ENCODE measurements at places on chromosomes 3 and 15.

DNA sequence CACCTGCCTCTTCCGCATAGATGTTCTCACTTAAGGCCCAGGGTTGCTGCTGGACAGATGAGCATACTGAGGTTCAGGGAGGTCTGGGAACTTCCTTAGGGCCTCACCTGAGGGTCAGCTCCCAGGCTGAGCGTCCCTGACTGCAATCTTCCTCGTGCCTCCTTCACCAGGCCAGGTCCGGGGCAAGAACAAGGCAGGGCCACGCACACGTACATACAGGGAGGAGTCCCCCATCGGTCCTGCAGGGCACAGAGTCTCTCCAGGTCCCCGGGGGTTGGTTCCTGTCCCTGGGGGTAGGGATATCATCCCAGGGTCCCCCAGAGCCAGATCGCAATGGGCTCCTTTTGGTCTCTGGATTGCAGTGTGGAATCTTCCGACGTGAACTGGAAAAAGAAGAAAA lies 130.1 kb downstream of the LRRK1 start:
- DNase-seq: no peak

- DNase-seq: peak; percentile 32
Measured at GRCh38 chr3:17841190-17841828, 98.9 kb upstream of the TBC1D5 start.

- DNase-seq: no peak
Measured at GRCh38 chr15:42727750-42728381, 9.1 kb downstream of the CDAN1 start.

DNA sequence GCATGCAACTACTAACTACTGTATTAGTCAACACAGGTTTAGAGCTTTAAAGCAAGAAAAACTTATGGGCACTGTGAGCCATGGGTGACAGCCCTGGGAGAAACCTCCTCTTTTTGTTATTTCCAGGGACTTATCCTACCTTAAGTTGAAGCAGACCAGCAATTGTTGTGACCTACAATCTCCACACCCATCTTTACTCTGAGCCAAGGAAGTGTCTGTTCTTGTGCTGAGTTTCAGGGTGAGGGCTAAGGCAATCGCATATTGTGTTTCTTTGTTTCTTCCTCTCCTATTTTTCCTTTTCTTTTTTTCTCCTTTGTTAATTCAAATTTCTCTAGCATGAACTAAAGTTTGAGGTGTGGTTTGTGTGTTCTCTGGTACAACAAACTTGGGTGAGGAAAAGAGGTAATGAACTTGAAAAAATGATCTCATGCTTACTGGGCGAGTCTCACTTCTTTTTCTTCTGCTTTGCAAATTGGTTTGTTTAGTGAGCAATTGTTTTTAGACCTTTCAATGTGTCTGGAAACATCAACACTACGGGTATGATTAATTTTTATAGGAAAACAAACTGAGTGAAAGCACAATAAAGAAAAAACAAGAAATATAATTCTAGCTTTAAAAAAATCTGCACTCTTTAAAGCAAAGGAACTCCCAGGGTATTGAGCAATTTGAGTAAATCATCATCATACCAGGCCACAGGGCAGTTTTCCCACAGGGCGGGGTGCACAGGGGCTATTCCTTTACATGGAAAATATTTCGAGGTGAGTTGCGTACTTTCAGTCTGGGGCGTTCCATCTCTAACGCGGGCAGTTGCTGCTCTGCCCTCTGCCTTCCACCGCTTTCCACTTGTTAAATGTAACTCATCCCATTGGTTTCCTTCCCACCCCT lies 2.7 kb downstream of the UPK1B start:
- DNase-seq: no peak

GRCh38 chr15:78155355-78155939 lies 6.3 kb downstream of the IDH3A start:
- DNase-seq: no peak

GRCh38 chr3:127103080-127103479 lies 89.9 kb upstream of the PRR23E start:
- no peak for DNase-seq

DNA sequence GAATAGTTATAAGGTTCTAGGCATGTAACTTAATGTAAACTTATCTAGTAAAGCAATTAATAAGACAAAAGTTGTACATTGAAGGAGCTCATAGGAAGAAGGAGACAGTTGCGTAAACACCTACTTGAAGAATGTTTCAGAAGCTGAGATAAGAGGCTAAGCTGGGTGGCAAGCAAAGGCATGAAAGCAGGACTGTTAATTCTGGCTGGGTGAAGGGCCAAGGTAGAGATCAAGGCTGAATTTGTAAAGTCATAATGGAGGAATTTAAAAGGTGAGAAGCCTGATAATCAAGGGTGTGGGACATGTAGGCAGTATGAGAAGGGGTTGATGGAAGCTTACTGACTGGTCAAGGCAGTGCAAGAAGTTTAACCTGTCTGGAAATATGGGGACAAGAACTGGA lies 80.4 kb upstream of the TGFBR2 start:
- no peak for DNase-seq

DNA sequence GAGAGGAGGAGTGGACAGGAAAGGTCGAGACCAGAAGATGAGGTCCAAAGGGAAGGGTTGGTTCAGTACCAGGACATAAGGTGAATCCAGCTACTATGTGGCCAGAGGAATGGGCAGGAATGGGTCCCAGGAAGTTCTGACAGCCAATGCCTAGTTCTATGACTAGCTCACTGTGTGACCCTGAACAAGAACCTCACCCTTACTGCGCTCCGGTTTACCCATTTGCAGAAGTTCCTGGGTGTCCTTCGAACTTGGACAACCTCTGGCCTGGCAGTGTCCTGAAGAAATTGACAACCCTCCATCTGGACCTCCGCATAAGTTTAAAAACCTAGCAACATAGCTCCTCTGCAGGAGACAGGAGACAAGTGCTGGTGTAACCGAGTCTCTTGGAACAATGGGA lies 12.2 kb upstream of the PSTPIP1 start:
- no peak for DNase-seq

DNA sequence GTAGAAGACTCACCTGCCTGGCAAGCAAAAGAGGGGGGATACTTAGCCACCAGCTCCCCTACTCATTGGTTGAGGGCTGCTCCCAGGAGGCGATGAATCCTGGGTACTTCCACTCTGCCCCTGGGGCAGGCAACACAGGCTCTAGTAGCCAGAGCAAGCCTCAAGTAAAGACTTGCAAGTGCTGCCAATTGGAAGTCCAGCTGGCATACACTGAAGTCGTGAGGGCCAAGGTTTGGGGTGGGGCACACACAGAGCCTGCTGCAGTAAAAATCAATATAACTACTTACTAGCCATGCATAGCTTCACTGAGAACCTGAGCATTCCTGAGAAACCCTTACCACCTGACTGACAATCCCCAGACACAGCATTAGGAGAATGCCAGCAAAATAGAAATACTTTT lies 123.0 kb upstream of the EIF1B start:
- no peak for DNase-seq

GRCh38 chr15:49864251-49864650 lies 243.4 kb downstream of the DTWD1 start:
- DNase-seq: no peak

GRCh38 chr3:38205472-38205805 lies 40.1 kb downstream of the OXSR1 start:
- DNase-seq: no peak

DNA sequence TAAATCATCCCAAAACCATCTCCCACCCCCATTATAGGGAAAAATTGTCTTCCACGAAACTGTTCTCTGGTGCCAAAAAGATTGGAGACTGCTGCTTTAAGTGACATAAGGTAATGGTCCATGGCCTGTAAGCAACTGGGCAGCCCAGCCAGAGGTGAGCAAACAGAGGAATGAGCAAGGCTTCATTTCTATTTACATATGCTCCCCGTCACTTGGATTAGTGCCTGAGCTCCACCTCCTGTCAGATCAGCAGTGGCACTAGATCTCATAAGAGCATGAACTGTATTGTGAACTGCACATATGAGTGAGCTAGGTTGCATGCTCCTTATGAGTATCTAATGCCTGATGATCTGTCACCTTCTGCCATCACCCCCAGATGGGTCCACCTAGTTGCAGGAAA lies 1159.8 kb upstream of the ALCAM start:
- DNase-seq: no peak

DNA sequence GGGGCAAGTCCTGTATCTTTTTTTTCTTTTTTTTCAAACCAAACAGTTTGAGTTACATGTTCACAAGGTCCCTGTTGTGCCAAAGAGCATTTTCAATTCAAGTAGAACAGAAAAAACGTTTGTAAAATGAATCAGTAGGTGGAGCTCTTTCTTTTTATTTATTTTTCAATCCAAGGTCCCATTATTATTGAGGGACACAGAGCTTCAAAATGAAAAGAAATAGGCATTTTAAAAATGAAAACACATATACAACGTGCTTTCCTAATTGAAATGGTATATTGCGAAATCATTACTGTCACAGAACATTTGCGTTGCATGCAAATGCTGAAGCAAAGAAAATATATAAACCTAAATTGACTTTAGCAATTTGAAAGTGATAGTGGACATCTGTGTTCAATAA lies 711.0 kb downstream of the MECOM start:
- peak; percentile 0 for DNase-seq

- no peak for DNase-seq
Measured at GRCh38 chr3:98213276-98213675, 46.8 kb downstream of the OR5H15 start.

DNA sequence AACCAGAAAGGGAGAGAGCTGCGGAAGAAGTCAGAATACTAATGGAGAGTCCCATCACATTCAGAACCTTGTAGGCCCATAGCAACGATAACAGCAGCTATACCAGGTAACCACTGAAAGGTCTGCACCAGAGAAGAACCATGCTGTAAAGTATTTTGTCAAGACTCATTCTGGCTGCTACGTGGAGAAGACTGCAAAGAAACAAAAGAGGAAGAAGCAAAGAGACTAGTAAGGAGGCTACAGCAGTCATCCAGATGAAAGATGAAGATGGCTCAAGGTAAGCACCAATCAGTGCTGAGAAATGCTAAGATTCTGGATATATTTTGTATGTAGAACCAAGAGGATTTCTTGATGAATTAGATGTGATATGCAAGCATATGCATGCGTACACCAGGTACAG lies 39.6 kb downstream of the ACAP2 start:
- no peak for DNase-seq

DNA sequence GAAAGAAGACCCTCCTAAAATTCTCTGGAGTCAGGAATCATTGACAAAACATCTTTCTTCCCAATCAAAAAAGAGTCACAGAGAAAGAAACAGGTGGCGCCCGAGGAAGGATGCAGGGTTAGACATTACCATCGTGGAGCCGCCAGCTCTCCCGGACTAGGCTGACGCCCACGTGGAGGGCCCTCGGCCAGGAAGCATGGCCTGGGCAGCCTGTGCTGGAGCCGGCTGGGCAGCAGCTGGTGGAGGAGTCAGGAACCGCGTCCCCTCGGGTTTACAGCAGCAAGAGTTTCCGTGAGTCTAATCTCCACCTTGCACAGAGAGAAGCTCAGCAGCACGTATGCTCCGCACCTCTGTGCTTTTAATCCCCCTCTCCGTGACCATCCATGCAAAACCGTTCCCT lies 533.7 kb upstream of the ATP11B start:
- no peak for DNase-seq

DNA sequence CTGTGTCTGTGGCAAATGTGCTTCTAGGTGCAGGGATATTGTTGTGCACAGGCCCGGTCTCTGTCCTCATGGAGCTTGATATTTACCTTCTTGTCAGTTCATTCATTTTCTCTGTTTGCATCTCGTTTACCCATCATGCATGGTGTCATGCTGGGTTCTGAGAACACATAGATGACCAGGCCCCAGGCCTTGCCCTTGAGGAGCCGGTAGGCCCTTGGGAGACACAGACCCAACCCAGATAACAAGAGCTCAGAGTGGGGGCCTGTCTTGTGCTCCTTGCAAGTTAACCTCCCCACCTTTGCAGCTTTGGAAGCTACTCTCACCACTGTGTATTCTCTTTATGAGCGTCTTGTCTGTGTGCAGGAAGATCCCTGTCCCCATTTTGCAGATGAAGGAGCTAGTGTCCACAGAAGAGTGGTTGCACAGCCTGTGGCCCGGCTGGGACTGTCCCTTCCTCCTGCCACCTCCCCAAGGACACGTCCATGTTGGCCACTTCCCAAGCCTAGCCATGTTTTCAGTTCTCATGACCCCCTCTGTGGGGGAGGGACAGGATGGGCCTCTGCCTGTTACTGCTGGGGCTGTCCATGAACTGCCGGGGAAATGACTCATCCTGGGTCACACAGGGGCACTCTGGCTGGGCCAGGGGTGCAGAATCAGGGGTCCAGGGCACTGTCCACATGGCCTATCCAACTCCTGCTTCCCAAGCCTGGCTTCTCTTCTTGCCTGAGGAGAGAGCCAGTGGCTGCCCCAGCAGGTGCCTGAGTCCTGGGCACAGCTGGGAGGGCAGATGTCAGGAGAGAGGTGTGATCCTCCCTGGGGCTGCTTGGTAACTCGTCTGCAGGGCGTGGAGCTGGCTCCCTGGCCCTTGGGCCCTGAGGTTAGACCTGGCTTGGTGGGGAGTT lies 3.4 kb downstream of the SNX33 start:
- no peak for DNase-seq

DNA sequence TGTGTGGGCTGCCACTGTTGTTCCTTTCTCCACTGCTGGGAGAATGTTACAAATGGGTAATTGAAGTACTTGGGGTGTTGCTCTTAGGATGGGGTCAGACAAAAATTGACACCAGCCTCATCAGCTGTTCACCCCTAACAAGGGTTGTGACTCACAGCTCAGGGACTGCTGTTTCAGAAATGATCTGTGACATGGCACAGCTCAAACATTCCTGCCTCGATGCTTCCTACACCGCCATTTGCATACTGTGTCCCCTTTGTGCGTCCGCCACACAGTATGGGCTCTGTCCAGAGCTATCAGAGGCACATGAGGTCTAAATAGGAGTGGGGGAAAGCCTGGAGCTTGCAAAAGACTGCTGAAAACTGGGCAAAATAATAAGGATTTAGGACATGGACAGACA lies 43.9 kb downstream of the CCNL1 start:
- DNase-seq: no peak

GRCh38 chr3:112623717-112624116 lies 17.2 kb downstream of the CCDC80 start:
- no peak for DNase-seq

GRCh38 chr15:84831028-84831427 lies 13.9 kb downstream of the ALPK3 start:
- no peak for DNase-seq

DNA sequence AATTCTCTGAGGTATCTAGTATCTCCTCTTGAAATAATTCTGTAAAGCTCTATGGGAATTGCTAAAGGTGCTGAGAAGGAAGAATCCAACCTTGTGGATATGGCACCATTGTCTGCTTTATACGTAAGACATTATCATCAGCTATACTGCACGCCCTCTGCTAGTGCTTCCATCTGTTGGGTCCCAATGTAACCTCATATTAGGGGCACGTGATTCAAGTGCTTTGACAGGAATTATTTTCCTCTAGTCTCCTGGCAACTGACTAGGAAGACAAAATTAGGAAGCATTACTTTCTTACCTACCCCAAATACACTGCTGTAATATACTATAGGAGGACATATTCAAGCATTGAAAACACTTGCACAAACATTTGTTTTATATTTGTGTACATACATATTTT lies 24.0 kb downstream of the COPS2 start:
- no peak for DNase-seq

- no peak for DNase-seq
Measured at GRCh38 chr3:31606453-31606852, 73.7 kb downstream of the STT3B start.
